Coronary artery (tissue), 2 donors: ENCODE measurements at places on chromosomes 13 and 19.

DNA sequence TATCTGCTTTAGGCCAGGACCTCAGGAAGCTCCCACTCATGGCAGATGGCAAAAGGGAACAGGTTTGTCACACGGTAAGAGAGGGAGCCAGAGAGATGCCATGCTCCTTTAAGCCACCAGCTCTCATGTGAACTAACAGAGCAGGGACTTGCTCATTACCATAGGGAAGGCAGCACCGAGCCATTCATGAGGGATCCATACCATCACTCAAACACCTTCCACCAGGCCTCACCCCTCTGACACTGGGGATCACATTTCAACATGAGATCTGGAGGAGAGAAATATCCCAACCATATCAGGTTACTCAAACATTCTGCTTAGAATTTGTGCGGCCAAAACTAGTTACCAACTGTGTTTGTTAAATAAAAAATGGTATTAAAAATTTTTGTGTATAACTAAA lies 427.0 kb downstream of the UQCRFS1 start:
- DNase-seq, result no peak

GRCh38 chr19:47697863-47698609 lies 15.2 kb upstream of the EHD2 start:
- no peak for DNase-seq

- no peak for DNase-seq
Observed at GRCh38 chr19:15864824-15865223, 33.0 kb downstream of the CYP4F2 start.

DNA sequence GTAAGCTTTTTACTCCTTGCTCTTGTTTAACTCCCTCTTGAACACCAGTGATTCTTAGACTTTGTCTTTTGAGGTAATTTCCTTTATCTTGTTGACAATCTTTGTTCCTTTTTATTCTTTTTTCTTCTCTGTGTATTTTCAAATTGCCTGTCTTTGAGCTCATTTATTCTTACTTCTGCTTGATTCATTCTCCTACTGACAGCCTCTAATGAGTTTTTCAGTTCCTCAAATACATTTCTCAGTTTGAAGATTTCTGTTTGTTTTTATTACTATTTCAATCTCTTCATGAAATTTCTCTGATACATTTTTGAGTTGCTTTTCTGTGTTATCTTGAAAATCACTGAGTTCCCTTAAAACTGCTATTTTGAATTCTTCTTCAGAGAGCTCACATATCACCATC lies 154.1 kb downstream of the ATP8A2 start:
- no peak for DNase-seq

DNA sequence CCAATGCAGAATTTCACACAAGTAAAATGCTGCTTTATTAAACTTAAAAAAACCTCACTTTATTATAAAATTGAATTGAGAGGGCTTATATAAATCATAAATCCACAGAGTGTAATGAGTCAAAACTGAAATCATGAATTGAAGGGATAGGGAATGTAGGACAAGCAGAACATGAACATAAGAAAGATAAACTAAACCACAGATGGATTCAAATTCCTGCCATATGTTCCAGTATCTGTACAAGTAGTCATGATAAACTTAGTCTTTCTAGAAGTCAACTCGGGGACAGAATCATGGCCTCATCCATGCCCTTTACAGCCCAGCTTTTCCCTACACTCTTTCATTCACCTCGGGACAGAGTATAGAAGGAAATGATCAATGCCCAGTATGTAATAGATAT lies 16.6 kb downstream of the LMO7 start:
- DNase-seq, result no peak

- DNase-seq, result peak; percentile 70
Observed at GRCh38 chr19:55635334-55635717, 5.5 kb upstream of the ZNF580 start.

- DNase-seq, result peak; percentile 77
Observed at GRCh38 chr19:47863514-47863936, 4.5 kb downstream of the TPRX2 start.

DNA sequence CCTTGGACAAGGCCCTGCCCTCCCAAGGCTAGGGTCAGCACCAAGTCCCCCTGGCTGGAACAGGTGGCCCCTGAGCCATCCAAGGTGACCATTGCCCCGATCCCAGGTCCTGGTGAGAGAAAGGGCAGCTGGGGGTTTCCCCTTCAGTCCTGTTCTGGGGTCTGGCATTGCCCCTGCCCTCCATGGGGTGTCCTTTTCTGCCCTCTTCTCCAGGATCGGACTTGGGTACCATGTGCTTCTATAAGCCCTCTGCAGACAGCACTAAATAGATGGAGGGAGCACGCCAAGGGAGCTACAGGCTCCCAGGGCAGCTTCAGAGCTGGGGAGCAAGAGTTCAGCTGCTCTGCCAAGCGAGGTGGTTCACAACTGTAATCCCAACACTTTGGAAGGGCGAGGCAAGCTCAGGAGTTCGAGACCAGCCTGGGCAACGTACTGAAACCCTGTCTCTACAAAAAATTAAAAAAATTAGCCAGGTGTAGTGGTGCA lies 13.5 kb upstream of the KCNN1 start:
- peak; percentile 53 for DNase-seq
